ENCODE measurements at places on chromosomes 2 and 18.
A peak's percentile ranks its signal among the peaks of the same experiment; 100 is the strongest.

- DNase-seq: no peak
Measured at GRCh38 chr2:157004789-157005188, 252.7 kb upstream of the GALNT5 start.

GRCh38 chr2:85388878-85389538 is 21.2 kb downstream of the CAPG start:
- no peak for DNase-seq

DNA sequence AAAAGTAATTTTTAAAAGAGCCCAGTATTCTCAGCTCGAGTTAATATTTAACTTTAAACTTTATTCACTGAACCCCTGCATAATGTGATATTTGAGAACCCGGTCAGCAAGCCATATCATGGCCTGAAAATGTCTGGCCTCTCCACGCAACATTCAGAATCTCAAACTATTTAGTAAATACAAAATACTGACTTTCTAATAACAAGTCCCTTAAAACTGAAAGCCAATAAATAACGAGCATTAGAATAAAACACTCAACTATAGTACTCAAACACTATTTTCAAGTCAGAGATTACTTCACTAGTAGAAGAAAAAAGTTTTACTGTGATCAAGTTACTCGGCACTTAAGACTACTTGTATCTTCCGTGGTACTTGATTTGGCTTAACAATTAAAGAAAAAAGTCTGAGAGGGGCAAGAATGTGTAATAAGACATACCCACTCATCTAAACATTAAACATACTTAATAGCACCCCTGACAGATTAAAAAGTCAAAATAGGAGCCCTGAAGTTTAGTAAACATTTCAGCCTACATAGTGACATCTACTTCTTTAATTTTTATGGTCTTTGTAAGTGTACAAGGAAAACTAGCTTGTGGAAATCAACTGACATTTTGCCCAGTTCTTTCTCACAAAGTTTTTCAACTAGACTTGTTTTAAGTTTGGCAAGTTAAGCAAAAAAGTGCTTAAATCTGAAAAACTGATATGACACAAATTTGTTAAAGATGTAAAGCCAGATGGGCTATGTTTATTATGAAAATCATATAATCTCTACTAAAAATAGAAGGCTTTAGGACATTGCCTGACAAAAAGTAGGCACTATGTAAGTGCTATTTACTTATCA is 38.2 kb downstream of the RTN4 start:
- no peak for DNase-seq

DNA sequence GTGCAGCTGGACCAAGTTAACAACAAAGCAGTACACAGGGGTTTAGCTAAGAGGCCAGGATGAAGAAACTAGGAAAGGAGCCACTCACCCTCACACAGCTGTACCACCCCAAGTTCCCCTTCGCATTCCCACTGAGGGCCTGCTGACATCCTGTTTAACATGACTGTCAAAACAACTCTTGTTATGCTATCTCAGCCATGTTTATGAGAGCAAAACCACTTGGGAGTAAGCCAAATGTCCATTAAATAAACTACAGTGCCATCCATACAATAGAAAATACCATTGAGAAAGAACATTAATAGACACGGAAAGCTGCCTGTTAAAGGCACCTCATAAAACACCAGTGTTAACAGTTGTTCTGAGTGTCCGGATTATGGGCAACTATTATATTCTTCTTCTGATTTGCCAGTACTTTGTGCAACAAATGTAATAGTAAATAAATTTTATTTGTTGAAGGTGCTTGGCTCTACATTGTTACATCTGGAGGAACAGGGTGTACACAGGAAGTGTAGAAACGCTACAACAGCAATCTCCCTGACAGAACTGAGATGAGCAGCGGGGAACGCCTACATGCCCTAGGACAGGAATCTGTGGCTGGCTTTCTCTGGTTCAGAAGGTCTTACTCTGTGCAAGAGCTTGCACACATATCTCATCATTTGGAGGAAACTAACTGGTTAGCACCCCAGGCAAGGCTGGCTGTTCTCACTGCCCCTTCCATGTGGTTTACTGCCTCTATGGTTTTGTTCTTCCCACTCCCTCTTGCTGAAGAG is 85.6 kb downstream of the EHD3 start:
- DNase-seq: no peak

DNA sequence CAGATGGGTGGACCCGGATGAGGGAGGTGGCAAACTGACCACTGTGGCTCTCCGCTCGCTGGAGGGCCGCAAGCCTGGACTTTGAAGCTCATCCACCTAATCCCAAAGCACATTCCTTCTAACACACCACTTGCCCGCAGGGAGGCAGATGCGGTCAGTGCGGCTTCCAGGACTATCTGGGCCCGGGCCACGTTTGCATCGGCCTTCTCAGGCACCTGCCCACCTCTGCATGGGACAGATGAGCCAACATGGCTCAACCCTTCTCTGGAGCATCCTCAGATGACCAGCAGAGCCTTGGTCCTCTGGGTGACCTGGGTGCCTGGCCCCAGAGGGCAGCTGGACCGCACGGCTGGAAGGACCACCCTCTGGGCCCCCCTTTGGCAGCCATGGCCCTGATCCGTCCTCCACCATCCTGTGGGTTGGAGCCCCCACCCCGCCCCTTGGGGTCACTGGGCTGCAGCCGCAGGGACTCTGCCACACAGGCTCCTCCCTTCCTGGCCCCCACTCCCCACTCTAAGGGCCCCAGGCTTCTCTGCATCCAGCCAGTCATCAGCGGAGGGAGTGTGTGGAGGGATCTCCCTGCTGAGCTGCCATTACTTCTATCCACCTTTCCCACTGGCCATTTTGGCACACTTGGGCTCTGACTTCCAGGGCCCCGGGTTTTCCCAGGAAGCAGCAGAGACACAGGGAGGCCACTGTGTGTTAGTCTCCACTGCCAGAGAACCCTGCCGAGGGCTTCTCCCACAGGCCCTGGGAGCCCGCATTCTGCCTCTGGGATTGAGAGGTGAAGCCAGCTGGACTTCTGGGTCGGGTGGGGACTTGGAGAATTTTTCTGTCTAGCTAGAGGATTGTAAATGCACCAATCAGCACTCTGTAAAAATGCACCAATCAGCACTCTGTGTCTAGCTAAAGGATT is 12.3 kb downstream of the HDAC4 start:
- DNase-seq: no peak

- DNase-seq: no peak
Measured at GRCh38 chr2:2600366-2600765, 269.3 kb upstream of the MYT1L start.

DNA sequence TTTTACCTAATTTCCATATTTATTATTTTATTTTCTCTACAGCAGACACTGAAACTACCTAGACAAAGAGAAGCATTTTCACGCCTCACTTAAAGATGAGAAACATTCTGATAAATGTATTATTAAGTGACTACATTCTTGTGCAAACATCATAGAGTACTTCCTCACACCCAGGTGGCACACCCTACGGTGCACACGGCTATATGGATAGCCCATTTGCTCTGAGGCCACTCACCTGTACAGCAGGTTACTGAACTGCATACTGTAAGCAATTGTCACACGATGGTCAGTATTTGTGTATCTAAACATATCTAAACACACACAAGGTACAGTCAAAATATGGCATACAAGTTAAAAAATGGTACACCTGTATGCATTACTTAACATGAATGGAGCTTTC is 481.4 kb downstream of the CMPK2 start:
- DNase-seq: no peak

DNA sequence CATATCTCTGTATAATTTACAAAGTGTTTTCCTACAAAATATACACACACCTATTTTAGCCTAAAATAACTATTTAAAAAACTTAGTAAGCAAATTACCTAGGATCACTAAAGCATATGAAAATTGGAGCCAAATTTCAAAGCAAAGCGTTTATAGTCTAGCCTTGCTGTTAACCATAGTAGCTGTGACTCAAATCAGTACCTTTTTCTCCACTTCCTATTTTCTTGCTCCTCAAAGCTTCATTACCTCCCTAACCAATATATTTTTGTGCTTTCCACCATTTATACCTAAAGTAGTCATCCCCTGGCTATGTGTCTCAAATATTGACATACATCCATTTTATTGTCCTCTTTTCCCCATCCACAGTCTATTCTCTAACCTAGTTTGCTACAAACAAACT is 73.1 kb downstream of the ERBB4 start:
- DNase-seq: no peak

DNA sequence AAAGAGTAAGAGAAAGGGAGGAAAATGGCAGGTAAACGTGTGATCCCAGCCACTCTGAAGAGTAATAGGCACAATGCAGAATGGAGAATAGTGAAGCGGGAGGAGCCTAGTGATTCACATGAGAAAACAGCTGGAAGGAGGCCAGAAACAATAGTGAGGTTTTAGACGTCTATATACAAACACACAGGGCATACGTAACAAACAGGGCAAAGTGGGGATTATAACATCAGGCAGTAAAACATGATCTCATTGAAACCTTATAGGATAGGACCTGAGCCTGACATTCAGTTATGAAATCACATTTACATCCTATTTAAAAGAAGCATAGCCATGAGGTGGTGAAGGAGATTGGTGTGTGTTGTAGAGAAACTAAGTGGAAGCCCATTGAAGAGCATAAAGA is 33.0 kb upstream of the GATA6 start:
- DNase-seq: no peak

- DNase-seq: no peak
Measured at GRCh38 chr2:18339326-18339725, 221.1 kb downstream of the RDH14 start.

- DNase-seq: no peak
Measured at GRCh38 chr2:6148882-6149281, 456.7 kb downstream of the SOX11 start.

DNA sequence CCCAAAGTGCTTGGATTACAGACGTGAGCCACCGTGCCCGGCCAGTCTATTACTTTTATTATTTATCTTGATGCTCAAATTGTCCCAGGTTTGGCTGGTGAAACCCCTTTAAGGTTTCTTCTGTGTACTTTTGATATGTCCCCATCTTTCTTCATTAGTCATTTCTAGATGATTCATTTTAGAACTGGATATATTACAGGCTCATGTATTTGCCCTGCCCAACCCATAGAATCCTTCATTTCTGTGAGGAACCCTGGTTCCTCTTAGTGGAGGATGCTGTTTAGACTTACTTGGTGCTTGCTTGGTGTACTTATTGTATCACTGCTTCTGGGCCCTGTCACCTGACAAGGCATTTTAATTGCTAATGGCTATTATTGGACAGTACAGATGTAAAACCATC is 40.1 kb downstream of the KCMF1 start:
- no peak for DNase-seq

- no peak for DNase-seq
Measured at GRCh38 chr2:212158081-212158480, 380.5 kb downstream of the ERBB4 start.

GRCh38 chr18:59208602-59209125 is 11.3 kb upstream of the GRP start:
- no peak for DNase-seq

DNA sequence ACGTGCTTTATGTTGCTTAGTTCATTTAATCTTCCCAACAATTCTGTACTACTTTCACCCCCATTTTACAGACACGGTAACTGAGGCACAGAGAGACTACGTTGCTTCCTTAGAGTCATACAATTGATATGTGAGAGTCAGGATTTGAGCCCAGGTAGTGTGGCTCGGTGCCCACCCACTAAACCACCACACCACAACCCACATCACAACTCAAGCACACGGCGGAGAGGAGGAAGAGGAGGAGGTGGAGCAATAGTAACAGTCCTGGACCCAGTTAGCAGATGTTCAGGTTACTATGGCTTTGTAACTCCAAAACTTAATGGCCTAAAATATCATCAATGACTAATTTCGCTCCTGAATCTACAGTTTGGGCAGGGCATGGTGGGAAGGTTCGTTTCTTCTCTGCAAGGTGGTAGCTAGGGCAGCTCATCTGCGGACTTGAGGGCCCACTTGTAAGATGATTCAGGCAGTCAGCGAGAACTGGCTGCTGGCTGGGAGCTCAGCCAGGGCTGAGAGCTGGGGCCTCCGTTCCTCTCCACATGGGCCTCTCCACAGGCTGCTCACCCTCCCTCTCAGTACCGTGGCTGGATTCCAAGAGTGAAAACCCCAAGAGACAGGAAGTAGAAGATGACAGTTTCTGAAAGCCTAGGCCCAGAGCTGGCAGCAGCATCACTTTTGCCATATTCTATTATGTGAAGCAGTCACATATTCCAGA is 167.1 kb downstream of the ZFP36L2 start:
- DNase-seq: no peak

GRCh38 chr2:114543236-114543766 is 100.9 kb downstream of the DPP10 start:
- no peak for DNase-seq

- DNase-seq: peak; percentile 86
Measured at GRCh38 chr2:61853847-61854563, at the start of gene FAM161A. Gene FAM161A (minus strand): TSS chr2:61854060. CDS start chr2:61854041, 19 bp downstream.

- no peak for DNase-seq
Measured at GRCh38 chr2:103025056-103025455, 263.2 kb downstream of the TMEM182 start.

DNA sequence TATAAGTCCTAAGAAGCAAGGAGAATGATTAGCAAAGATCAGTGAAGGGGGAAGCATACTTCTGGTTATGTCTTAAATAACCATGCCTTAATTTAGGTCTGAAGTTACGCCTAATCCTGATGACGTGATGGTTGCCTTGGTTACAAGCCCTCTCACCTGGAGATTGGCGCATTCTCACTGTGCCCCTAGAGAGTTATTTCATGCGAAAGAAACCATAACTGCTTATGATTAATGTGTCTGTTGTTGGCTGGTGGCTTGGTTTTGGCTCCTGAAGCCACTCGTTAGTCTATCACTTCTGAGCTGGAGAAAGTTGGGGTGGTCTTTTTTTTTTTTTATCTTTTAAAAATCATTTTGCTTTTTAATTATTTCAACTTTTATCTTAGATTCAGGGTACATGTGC is 47.0 kb downstream of the TNFRSF11A start:
- DNase-seq: no peak

GRCh38 chr18:3725115-3725514 is 275.1 kb downstream of the TGIF1 start:
- DNase-seq: no peak

DNA sequence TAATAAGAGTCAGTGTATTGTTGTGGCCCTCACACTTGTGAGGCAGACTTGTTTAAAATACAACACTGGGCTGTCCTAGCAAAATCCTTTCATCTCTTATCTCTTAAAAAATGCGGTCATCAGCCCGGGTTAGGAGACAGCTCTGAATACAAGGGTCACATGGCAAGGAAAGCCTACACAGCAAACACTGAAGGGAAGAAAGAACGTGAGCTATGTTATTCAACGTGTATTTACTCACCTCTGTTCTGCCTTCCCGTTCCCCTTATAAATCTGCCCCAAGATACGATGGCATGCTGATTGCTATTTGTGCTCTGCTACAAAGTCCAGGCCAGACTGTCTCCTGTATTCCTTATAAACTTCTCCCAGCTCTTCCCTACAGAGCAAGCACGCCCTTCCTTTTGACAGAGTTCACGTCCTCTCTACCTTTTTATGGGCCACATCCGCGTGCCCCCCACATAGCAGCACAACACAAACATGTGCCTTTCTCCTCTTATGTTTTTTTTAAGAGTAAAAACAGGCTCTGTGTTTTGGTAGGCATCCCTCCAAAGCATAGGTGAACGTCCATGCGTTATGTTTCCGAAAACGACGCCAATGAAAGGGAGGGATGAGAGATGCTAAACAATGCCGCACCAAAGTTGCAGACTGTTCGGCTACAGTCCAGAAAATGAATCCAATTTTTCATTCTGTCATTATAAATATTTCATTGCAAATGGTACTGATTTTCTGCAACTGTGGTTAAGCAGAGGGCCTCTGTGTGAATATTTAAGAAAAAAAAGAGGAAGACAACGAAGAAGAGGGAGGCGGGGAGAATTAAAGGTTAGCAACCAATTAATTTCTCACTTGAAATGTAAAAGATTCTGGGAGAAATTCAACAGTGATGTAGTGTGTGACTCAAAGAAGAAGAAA is 274.7 kb downstream of the ZNF521 start:
- no peak for DNase-seq

All from NCI-H1930 (cell line).